Vagina (tissue), 2 donors: ENCODE measurements at places on chromosomes 13 and 19.

- no peak for DNase-seq
These were observed 33.5 kb downstream of the FAM216B start for GRCh38 chr13:42814868-42815267.

DNA sequence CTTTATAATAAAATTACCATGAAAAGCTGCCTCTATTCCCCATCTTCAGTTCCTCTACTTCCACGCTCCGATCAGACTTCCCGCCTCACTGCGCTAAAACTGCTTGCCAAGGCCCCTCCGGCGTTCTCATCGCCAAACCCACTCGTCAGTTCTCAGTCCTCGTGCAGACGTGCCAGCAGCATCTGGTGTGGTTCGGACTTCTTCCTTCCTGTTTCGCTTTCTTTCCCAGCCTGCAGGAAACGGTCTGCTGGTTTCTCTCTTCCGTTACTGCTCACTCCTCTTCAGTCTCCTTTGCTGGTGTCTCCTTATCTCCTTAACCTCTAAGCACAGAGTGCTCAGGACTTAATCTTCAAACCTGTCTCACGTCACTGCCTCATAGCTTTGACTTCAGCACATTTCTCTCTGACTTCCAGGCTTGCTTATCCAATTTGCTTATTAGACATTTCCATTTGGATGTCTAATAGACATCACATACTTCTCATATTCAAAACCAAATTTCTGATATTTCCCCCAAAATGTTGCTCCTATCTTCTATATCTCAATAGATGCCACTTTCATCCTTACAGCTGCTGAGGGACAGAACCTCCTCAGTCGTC lies 40.3 kb downstream of the RCBTB2 start:
- no peak for DNase-seq

GRCh38 chr19:31058676-31059340 lies 290.4 kb downstream of the TSHZ3 start:
- DNase-seq, result no peak

DNA sequence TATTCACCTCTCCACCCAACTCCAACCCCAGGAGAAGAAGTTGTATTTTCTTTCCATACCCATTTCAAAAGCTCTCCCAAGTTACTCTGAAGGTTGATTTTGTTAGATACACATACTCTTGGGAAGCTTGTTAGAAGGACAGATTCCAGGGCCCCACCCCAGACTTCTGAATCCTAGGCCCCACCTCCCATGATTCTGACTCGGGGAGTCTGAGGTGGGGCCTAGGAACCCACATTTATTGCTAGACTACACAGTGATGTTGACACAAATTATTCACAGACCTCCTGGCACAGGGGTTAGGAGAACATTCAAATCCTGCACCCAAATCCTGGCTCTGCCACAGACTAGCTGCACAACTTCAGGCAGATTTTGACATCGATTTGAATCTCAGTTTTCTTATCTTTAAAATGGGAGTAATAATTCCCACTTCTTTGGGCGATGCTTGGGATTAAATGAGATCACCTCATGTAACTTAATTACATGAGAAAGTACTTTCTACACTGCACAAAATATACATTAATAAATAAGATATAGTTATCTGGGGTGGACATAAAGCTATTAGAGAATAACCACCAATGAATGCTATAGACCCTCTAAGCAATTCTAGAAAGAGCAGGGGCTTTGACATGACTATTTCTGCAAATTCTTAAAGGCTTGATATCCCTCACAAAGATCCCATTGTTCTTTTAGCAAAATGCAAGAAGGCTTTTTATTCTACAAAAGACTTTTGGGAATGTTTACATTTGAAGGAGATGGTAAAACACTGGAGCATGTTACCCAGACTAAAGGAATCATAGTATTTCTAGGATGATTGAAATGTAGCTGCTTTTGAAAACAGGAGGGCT lies 18.0 kb downstream of the MBNL2 start:
- no peak for DNase-seq

- no peak for DNase-seq
These were observed 133.9 kb downstream of the AKAP11 start for GRCh38 chr13:42405665-42406390.

DNA sequence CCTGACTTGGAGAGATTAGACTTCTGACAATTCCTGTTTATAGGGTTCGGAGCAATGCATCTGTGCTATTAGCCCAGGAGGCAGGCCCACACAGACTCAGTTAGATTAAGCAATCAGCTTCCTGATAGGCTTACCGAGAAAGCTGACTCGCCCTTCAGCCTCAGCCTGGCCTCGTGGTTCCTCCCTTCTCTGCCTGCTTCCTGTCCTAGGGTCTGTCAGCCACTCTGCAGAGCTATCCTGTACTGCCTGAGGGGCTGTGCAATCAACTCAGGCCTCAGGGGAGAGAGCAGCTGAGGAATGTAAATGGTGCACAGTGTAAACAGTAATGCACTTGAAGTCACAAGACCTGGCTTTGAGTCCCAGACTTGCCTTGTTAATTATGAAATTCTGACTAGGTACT lies 30.7 kb downstream of the HTR2A start:
- no peak for DNase-seq
